ENCODE measurements at places on chromosomes 16 and 17.

GRCh38 chr17:39791111-39791992 lies 53.6 kb downstream of the GRB7 start:
- peak; percentile 73 for DNase-seq

DNA sequence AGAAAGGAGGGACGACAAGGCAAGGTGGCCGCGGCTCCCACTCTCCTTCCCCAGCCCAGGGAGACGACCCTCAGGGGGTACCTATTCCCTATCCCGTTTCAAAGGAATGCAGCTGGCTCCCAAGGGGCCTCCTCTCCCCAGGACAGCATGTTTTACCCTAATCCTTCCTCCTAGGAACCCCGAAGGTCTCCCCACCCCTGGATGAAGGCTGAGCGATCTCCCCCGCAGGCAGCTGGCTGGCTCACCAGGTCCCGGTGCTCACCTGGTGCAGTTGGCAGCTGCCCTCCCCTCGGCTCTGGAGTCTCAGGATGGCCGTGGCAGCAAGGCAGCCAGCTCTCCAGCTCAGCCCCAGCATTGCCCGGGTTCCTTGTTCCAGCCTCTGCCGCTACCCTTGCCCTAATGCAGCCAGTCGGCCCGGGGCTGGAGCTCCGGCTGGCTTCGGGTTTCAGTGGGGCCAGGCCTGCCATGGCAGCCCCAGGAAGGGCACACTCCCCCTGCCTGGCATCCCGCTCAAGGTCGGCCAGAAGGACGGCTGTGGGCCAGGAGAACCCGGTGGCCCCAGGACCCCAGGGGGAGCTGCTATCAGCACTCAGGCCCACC lies 4.6 kb downstream of the CLUH start:
- no peak for DNase-seq

GRCh38 chr16:35140293-35140986 lies 1681.0 kb downstream of the TP53TG3F start:
- DNase-seq, result no peak

GRCh38 chr17:32504166-32504990 lies 17.6 kb downstream of the CDK5R1 start:
- DNase-seq, result no peak

GRCh38 chr16:86567701-86568581 lies 1.3 kb downstream of the FOXC2 start:
- DNase-seq, result no peak

GRCh38 chr17:18070861-18071340 lies 16.8 kb upstream of the DRG2 start:
- no peak for DNase-seq

DNA sequence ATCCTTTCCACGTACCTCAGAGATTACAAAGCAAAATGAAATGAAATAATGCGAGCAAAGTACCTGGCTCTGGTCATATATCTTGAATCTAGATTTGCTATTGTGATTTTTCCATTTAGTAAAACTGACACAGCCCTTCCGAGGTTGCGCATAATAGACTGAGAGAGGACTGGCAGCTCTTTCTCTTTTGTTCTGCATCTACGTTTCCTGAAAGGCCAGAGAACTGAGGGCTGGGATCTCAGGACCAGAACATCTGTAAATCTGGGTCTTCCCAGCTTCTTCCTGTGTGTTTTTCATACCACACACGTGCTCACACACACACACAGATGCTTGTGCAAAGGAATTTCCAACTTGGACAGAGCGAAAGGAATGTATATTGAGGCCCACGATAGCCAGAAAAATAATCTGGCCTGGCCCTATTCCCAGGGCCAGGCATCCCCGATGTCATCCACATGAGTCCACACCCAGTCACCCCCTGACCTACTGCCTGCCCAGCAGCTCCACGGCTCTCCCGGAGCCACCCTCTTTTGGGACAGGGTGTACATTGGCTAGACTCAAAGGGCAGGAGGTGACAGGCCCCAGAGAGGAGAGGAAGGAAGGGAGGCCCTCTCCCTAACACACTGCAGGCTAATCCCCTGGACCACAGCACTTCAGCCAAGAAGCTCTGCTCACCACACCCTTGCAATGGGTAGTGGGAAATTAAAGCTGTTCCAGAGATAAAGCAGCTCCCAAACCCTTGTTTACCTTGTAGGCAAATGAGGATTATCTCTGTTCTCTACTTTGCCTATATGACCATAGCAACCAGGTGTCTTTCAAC lies 41.8 kb downstream of the NOL11 start:
- DNase-seq, result no peak

DNA sequence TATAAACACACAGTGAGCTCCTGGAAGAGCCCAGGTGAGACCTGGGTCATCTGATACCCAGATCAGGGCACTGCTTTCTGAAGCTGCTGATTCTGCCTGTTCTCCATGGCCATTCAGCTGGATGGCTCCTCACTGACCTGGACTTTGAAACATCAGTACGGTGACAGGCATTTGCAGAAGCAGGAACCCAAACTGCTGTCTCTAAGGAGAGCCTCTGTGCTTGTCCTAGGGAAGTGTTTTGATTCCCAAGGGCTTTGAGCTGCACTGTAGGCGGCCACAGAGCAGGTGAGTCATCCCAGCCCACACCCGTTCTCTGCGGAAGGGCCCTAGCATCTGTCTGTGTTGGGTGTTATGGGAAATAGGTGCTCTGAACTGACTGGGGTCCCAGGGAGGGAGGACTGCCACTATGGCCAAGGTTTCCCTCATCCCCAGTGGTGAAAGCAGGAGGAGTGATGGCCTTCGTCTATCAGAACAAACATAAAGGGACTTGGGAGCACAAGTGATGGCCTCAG lies 60.7 kb upstream of the ADCY9 start:
- no peak for DNase-seq

- DNase-seq, result no peak
These were observed 19.7 kb downstream of the ADGRG1 start for GRCh38 chr16:57648125-57648524.

- peak; percentile 24 for DNase-seq
These were observed 680 bp downstream of the SKA2 start for GRCh38 chr17:59154292-59154720.

DNA sequence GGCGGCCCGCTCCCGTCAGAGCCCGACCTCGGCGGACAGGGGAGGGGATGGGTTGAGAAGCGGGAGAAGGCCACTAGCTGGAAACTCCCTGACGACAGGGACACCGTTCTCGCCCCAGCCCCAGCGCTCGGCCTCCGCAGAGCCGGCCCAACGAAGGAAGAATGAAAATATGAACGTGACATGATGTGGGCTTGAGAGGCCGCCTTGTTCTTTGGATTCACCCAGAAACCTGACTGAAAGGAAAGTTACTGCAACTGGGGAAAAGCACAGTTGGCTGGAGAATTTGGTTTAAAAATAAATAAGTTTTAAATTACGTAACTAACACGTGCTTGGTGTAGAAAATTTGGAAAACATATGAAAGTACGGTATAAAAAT lies 21.1 kb downstream of the NPTX1 start:
- peak; percentile 23 for DNase-seq

- peak; percentile 95 for DNase-seq
These were observed 63.3 kb downstream of the TUBD1 start for GRCh38 chr17:59829217-59830006.

DNA sequence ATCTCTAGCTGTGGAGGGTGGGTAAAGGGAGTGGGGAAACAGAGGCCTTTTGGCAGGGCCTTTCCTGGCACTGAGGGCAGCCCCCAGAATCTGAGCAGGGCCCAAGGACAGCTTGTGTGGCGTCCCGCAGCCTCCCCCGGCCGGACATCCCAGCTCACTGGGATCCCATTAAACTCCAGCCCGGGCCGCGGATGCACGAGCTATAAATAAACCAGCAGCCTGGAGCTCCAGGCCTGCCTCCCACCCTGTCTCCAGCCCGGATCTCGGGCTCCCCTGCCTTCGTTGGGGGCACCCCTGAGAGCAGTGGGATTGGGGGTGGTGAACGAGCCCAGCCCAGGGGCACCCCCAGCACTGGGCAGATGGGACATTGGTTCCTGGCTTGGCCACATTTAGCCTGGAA lies 13.8 kb upstream of the AATK start:
- no peak for DNase-seq

DNA sequence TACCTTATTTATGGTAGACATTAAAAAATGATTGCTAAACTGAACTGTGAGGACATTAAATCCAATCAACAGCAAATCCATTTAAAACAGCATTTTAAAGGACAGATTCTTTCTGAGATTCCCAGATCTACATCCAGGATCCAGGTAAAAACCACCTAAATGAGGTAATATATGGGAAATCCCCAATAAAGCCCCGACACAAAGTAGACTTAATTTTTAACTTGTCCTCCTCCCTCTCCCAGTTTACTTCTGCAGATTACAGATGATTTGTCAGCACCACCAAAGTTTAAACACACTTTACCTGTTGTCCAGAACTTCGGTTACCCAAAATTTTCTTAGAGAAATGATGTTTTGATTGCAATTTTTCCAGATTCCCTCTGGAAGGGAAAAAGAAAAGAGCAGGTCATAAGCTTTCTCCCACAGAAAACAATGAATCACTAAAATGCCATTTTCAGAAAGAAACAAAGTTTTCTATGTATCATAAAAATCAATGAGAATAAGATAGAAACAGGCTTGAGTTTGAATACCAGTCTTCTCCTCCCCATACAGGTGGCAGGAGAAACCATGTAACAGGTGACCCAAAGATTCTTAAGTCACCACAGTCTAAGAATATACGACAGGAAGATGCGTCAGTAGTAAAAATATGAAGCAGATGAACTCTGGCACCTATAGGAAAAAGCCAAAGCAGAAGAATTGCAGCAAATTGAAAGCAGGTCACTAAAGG lies 22.8 kb downstream of the GJC1 start:
- DNase-seq, result no peak

- no peak for DNase-seq
These were observed 49.2 kb downstream of the KCNJ12 start for GRCh38 chr17:21425321-21425720.

DNA sequence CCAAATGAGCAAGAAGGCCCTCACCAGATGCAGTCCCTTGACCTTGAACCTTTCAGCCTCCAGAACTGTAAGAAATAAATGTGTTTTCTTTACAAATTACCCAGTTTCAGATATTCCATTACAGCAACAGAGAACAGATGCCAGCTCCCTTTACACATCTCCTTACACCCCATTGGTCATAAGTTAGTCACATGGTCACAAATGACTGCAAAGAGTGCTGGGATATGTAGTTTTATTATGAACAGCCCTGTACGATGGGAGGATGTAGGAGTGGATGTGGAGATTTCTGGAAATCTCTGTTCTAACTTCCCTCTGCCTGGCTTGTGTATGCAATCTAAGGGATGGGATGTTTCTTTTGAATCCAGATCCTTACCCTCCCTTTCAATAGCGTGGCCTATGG lies 13.3 kb upstream of the RPL38 start:
- DNase-seq, result peak; percentile 5

GRCh38 chr16:61897657-61898056 lies 138.6 kb downstream of the CDH8 start:
- DNase-seq, result no peak

DNA sequence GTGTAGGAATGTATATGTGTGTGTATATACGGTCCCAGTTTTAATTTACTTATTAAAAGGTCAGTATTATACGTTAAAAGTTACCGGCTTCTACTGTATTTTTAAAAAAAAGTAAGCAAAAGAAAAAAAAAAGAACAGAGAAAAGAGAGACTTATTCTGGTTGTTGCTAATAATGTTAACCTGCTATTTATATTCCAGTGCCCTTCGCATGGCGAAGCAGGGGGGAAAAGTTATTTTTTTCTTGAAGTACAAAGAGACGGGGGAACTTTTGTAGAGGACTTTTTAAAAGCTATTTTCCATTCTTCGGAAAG lies 1.6 kb downstream of the NOG start:
- DNase-seq, result no peak

DNA sequence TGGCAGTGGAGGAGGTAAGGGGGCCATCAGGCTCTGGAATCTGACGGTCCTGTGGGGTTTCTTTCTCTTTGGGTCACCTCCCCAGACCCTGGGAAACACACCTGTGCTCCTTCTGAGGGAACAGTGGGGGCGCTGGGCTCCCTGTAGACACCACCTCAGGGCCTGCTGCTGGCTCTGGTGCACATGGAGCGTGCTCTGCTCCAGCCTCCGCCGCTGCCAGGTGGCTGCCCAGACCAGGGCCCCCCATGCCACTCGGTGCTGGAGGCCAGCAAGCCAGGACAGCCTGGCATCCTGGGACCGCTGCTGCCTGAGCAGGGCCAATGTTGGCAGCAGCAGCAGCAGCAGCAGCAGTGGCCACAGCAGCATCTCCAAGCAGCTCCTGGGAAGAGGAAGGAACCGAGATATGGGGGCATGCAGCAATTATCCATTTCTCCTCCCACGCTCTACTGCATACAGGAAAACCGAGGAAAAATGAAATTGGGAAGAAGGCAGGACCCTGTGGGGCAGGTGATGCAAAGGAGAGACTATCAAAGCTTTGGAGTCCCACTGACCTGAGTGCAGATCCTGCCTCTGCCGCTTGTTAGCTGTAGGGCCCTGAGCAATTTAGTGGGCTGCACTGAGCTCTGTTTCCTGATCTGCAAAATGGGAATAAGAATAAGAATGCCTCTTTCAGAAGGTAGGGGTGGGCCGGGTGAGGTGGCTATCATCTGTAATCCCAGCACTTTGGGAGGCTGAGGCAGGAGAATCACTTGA lies 902 bp downstream of the GHDC start:
- DNase-seq, result no peak

DNA sequence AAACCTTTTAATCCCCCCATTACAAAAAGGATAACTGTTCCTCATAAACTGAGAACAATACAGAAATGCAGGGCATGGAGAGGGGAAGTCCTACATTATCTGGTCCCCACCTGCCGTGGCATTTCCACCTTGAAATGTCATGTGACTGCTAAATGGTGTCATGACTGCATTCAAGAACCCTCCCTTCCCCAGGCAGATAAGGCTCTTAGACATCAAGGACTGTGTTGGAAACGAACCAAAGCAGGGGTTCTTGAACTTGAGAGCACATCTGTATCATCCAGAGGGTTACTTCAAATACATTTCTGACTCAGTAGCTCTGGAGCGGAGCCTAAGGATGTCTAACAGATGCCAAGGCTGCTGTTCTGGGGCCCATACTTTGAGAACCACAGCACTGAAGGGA lies 18.4 kb downstream of the CMTM3 start:
- DNase-seq, result no peak

DNA sequence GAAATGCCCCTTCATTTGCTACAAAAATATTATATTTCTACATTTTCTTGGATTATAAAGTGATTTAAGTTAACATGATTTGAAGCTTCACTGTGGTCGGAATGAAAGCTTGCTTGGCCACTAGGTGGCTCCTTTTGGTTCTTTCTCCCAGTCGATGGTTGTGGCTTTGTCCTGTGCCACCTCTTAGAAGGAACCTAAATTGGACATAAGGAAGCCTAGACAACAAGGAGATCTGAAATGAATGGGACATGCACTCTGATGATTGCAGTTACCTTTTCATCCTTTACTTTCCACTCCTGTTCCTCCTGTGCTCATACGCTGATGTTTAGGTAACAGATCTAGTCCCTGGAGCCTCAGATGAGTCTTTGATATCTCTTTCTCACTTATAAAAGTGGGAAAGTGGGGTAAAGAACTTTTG lies 39.2 kb downstream of the FTO start:
- no peak for DNase-seq

DNA sequence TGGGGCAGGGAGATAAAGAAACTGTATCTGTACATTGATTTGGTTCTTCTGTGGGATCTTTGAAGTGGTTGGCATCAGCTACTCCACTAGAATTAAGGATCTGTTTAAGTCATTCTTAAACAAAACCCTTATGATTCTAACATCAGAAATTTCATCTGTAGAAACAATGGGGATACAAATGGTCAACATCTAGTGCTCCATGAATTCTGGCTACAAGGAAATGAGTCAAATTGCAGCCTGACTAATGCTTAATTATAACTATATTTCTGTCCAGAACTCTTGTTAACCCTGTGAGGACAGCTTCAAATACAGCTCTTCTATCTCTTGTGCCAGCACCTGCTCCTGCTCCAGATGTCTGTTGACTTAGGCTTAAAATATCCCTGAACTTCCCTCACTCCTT lies 13.9 kb upstream of the GINS3 start:
- DNase-seq, result no peak

- no peak for DNase-seq
These were observed 78.4 kb downstream of the CNGB1 start for GRCh38 chr16:57892447-57893096.
